ENCODE measurements at places on chromosomes 4 and X. TPM values are rescaled to one million over a fixed set of nuclear protein-coding genes. Genes with fewer than 3 reads are reported as not detected.

BMPR1B gene
- total RNA-seq: 9.7 TPM

SMAD1 gene
- total RNA-seq: 32.5 TPM

DGKK gene
- total RNA-seq: not detected

LRCH2 gene
- 3.9 TPM for total RNA-seq

NAP1L3 gene
- 5.2 TPM for total RNA-seq

ELK1 gene
- 28.7 TPM for total RNA-seq

VCX3A gene
- total RNA-seq: not detected

MAML3 gene
- total RNA-seq: 13.9 TPM

MAGEE1 gene
- total RNA-seq: 3.6 TPM

PABPC1L2A gene
- not detected for total RNA-seq

ARMCX2 gene
- 57.9 TPM for total RNA-seq

CLDN22 gene
- not detected for total RNA-seq

VGLL1 gene
- 0.78 TPM for total RNA-seq

PRR32 gene
- not detected for total RNA-seq

TRIM60 gene
- total RNA-seq: not detected

CCDC160 gene
- total RNA-seq: 2.3 TPM

PNMA6A gene
- total RNA-seq: 0.98 TPM

ZMAT1 gene
- total RNA-seq: 7.8 TPM

DCAF16 gene
- 37.5 TPM for total RNA-seq

DAPP1 gene
- 23.3 TPM for total RNA-seq

TDO2 gene
- total RNA-seq: 2.4 TPM

MAGEE2 gene
- total RNA-seq: 0.43 TPM

Data from mucosa of gallbladder (tissue), 1 donor.